ENCODE measurements at places on chromosomes 12 and 14. TPM values are rescaled to one million over a fixed set of nuclear protein-coding genes. Genes with fewer than 3 reads are reported as not detected.

DNA sequence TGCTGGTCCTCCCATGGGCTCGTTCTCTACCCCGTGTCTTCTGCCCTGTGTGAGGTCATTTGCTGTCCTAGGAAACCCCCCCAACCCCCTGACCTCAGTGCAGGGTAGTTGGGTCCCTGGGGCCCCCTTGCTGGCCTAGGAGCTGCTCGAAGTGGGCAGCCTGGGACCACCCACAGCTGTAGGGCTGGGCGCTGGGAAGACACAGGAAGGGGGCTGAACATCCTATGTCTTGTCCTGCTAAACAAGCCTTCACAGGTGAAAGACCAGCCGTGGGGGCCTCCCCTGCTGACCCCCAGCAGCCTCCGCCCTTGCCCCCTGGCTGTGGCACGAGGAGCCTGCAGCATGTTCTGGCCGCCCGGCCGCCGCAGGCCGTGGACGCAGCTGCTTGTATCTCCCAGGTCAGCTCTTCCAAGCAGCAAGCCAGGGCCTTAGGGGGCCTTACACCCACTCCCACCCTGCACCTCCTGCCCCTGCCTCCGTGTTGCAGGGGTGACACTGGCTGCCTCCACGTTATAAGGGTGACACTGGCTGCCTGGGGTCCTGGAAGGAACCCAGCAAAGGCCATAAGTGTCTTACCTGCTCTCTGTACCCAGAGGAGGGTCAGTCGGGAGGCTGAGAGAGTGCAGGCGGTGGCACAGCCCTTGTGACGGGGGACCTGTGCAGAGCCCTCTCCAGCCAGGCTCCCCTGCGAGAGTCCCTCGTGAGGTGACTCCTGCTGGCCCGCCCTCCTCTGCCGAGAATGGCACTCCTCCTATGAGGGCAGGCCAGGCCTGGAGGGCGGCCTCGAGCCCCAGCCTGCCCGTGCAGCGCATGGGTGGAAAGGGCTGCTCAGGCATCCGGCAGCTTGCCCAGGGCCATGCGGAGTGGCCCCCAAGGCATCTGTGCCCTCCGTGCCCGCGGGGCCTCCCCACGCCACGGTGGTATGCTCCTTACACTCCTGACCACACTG, 11.5 kb upstream of the TEX22 start:
- DNase-seq: no peak

GRCh38 chr12:60240891-60241290, 645.1 kb downstream of the SLC16A7 start:
- DNase-seq: no peak

DNA sequence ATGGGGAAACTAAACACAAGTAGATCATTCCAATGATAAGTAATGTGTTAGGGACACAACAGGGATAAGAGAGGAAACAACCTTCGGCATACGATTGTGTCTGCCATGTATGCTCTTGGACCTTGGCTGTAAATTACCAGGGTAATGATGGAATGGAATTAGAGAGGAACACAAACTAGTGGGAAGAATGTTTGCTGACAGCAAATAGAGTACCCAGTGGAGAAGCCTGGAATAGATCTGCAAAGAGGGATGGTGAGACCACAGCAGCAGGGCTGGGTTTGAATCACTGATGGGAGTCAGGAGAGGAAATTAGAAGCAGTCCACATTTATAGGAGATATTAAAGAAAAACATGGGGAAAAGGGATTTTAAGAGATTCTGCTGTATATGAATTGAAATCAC, 172.8 kb downstream of the LRIG3 start:
- DNase-seq: no peak

GRCh38 chr14:95490138-95490509, 26.3 kb downstream of the SYNE3 start:
- no peak for DNase-seq

- DNase-seq: no peak
Measured at GRCh38 chr14:89648510-89648909, 231.5 kb upstream of the FOXN3 start.

GRCh38 chr12:46790066-46790465, 35.7 kb downstream of the SLC38A4 start:
- no peak for DNase-seq

- DNase-seq: no peak
Measured at GRCh38 chr14:103904493-103905107, 23.7 kb upstream of the TDRD9 start.

- DNase-seq: no peak
Measured at GRCh38 chr14:81272317-81272716, 51.6 kb upstream of the GTF2A1 start.

DNA sequence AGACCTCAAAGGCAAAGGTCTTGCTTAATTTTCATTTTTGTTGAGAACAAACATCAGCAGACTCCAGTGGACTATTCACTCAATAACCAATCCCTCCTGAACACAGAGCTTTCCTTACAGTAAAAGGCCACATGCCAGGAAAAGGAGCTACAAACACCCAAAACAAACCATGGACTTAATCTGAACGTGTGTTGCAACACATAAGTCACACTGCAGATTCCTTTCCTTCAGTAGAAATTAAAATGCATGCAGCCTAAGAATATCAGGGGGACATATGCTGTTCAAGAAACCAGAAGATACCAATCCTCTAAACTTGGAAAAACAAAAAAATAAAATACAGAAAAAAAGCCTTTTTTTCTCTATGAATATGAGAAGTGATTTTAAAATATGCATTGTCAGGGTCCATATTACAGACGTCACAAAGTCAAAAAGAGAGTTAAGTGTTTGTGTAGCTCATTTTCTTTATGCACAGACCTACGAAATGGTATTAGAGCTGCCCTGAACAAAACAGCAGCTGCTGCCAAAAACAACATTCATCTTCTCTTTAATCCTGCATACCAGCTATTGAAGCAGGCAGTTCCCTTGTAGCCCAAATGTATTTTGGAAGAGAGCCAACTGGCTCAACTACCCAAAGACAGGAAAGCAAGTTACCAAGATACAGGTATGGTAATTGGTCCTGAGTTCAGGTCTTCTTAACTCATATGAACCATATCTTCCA, 26.2 kb downstream of the KITLG start:
- DNase-seq: no peak

GRCh38 chr12:105713606-105714305, 383.3 kb downstream of the C12orf75 start:
- DNase-seq: no peak

CD27 gene
- total RNA-seq: 53.9 TPM

ATL1 gene
- 3.2 TPM for total RNA-seq

Data from spleen (tissue), 13 donors.